ENCODE measurements at places on chromosomes 16 and 17. TPM values are rescaled to one million over a fixed set of nuclear protein-coding genes. Genes with fewer than 3 reads are reported as not detected.

Gene VMP1
- total RNA-seq: 169 TPM

GRCh38 chr16:12252616-12253015 lies 276.1 kb downstream of the SNX29 start:
- H3K4me3 ChIP-seq: no peak overlapping the region
- no peak overlapping the region for H3K27ac ChIP-seq
- H3K27me3 ChIP-seq: no peaks in the 10 kb centered on the region
- H3K36me3 ChIP-seq: no peaks in the 10 kb centered on the region
- H3K4me1 ChIP-seq: no peaks in the 10 kb centered on the region

DNA sequence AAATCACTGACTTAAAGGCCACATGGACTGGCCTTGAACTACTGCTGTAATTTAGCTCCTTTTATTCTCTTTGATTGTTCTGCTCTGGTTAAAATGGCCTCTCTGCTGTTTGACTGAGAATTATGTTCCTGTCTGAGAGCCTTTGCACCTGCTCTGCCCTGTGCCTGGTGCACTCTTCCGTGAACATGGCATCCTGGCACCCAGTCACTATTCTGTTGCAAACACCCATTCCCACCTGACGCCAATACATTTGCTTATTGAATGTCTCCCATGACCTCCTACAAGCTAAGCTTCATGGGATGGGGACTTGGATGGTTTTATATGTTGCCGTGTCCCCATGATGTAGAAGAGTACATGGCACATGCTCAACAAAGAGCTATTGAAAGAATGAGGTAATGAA lies 20.1 kb downstream of the HSD17B2 start:
- H3K27me3 ChIP-seq: no peaks in the 10 kb centered on the region
- no peak for DNase-seq
- H3K4me1 ChIP-seq: peaks cover 14% of the 10 kb centered on the region
- no peak overlapping the region for H3K4me3 ChIP-seq

DNA sequence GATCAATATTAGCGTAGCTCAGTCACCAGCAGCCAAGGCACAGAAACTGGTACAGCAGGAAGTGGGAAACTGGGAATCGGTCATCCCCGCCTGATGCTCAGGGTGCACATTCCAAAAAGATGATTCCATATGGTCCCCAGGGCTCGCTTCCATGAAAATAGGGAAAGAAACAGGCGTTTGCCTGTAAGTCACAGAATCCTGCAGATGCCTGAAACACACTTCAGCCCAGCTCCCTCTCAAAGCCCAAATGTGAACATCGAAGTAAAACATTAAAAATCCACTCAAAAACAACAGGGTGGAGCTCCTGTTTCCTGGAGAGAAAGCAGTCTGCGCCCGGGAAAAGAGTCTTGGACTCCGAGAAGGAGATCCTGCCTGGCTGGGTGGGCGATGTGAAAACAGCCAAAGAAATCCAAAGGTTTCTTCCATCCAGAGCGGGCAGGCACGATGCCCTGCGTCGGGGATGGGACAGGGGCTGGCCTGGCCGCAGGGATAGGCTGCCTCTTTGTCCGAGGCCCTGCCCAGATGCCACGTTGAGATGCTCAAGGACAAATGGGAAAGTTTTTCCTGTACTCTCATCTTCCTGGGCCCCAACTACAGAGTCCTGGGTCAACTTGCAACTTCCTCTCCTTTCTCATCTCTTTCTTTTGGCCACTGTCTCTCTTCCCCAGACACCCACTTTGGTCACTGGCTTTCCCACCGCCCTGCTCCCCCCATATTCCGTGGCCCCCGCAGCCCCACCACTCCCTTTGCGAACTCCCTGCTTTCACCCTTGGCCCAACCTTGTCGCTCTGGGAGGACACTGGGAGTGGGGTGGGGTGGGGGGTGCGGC lies 743 bp downstream of the WIPI1 start:
- H3K4me1 ChIP-seq: peaks cover 44% of the 10 kb centered on the region
- peak overlapping the region; percentile 85 for H3K4me3 ChIP-seq
- peak; percentile 84 for DNase-seq
- H3K36me3 ChIP-seq: peaks cover 15% of the 10 kb centered on the region
- H3K27me3 ChIP-seq: no peaks in the 10 kb centered on the region
- peak overlapping the region; percentile 87 for H3K27ac ChIP-seq

Gene MT1M
- 40.3 TPM for total RNA-seq

Gene ZNF768
- 25.8 TPM for total RNA-seq

DNA sequence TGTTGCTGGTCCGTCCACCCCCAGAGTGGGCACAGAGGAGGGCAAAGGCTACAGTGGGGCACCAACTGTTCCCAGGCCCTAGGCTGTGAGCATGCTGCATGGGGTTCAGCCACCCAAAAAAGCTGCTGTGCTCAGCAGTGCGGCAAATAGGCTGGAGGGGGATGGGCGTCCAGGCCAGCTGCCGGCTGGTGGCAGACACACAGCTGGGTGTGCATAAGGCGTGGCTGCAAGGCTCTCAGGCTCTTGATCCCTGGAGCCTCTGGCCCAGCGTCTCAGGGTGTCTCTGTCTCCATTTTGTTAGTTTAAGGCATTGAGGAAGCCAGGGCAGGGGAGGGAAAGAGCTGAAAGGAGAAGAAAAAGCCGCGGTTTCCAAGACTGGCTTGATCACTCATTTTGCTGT lies 8.8 kb downstream of the RPL19 start:
- H3K27me3 ChIP-seq: peaks cover 6% of the 10 kb centered on the region
- peak overlapping the region; percentile 80 for H3K27ac ChIP-seq
- H3K4me1 ChIP-seq: peaks cover 29% of the 10 kb centered on the region
- peaks cover 14% of the 10 kb centered on the region for H3K36me3 ChIP-seq
- peak overlapping the region; percentile 44 for H3K4me3 ChIP-seq

GRCh38 chr17:79630821-79631639 lies 20.2 kb upstream of the RBFOX3 start:
- peaks cover 23% of the 10 kb centered on the region for H3K27me3 ChIP-seq
- H3K27ac ChIP-seq: no peak overlapping the region
- no peaks in the 10 kb centered on the region for H3K36me3 ChIP-seq
- H3K4me1 ChIP-seq: no peaks in the 10 kb centered on the region

GRCh38 chr17:12548558-12548957 lies 117.1 kb upstream of the MYOCD start:
- H3K4me3 ChIP-seq: no peak overlapping the region
- no peak overlapping the region for H3K27ac ChIP-seq
- no peaks in the 10 kb centered on the region for H3K36me3 ChIP-seq
- no peaks in the 10 kb centered on the region for H3K4me1 ChIP-seq
- H3K27me3 ChIP-seq: no peaks in the 10 kb centered on the region

DNA sequence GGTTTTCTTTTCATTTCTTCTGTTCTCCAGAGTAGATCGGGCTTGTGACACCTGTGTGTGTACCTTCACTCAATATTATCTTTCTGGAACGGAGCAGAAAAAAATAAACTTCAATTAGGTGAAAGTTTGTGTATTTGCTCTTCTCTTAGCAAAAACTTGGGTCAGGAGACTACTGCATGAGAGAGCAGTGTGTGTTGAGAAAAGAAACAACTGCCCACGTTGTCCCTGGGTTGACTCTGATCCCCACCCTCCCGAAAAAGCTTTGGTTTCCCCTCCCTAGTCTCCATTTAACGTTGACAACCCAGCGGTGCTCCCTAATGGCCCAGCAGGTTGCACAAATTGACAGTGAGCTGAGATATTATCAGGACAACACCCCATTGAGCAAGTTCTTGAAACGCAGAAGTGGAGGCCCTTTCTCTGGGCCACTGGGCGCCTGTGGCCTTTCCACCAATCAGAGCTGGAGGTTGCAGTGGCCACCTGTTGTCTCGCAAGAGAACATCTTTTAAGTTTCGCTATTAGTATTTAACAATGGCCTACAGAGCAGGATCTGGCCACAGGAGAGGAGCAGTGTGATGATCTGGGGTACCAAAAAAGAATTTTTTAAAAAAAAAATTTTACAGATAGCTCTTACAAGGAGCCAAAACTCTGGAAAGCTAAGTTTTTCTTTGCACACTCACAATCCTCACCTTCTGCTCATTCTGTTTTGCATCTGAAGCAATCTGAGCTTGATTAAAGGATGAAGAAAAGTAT lies 1.5 kb upstream of the TOX3 start:
- no peaks in the 10 kb centered on the region for H3K36me3 ChIP-seq
- H3K27ac ChIP-seq: no peak overlapping the region
- DNase-seq: no peak

Gene TNFRSF17
- total RNA-seq: 0.41 TPM

Gene KRT14
- not detected for total RNA-seq

DNA sequence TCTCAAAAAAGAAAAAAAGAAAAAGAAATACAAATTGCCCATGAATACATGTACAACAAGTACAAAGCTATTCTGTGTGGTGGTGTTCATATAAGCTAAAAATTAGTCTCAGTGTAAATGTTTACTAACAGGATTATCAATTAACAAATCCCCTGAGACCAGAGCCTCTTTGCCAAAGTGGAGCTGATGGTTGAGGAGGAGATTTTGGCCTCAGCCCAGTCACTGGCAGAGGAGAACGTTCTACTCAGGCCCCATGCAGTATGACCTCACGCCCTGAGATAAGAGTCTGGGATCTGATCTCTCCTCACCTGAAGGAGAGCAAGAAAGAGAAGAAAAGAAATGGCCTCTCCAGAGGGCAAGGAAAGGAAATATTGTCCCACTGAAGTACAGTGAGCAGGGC lies 35.5 kb upstream of the NOL11 start:
- no peak for DNase-seq
- no peaks in the 10 kb centered on the region for H3K27me3 ChIP-seq
- H3K4me3 ChIP-seq: no peak overlapping the region
- H3K4me1 ChIP-seq: no peaks in the 10 kb centered on the region

- H3K4me1 ChIP-seq: no peaks in the 10 kb centered on the region
- no peaks in the 10 kb centered on the region for H3K36me3 ChIP-seq
- peak; percentile 31 for DNase-seq
- no peak overlapping the region for H3K4me3 ChIP-seq
Measured at GRCh38 chr17:79618383-79619067, 7.7 kb upstream of the RBFOX3 start.

DNA sequence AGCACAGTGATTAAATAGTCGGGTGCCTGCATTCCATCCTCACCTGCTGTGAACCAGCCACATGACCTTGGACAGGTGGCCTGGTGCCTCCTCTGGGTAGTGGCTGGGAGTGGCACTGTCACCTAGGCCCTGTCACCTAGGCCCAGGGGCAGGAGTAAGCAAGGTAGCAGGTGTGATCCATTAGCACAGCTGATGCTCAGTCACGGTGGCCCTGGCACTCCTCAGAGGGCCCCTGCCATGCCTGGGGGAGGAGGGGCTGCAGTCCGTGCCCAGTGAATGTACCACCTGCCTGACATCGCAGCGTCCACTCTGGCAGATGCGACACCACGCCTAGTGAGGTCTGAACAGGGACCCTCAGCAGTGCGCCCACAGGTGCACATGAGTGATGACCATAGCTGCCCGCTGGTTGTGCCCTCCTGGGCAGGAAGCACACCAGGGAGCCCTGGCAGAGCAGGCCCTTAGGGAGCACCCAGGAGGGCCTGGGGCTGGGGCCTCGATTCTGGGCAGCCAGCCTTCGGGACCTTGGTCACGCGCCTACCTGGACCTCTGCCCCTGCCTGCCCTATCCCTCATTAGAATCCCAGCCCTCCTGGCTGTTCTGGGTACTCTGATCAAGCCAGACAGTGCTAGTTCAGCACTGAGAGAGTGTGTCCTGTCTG lies 33.1 kb upstream of the CRISPLD2 start:
- no peak for DNase-seq
- no peaks in the 10 kb centered on the region for H3K36me3 ChIP-seq
- H3K27ac ChIP-seq: no peak overlapping the region
- H3K27me3 ChIP-seq: no peaks in the 10 kb centered on the region
- peaks cover 9% of the 10 kb centered on the region for H3K4me1 ChIP-seq

Gene PABPN1L
- total RNA-seq: not detected

- H3K36me3 ChIP-seq: no peaks in the 10 kb centered on the region
- no peaks in the 10 kb centered on the region for H3K27me3 ChIP-seq
- no peak overlapping the region for H3K27ac ChIP-seq
- no peak for DNase-seq
- no peak overlapping the region for H3K4me3 ChIP-seq
Measured at GRCh38 chr16:19771796-19772195, 53.7 kb downstream of the IQCK start.

GRCh38 chr17:58368860-58369213 lies 16.8 kb upstream of the SUPT4H1 start:
- H3K36me3 ChIP-seq: no peaks in the 10 kb centered on the region
- no peak for DNase-seq
- no peak overlapping the region for H3K4me3 ChIP-seq
- H3K27me3 ChIP-seq: no peaks in the 10 kb centered on the region
- H3K4me1 ChIP-seq: no peaks in the 10 kb centered on the region

DNA sequence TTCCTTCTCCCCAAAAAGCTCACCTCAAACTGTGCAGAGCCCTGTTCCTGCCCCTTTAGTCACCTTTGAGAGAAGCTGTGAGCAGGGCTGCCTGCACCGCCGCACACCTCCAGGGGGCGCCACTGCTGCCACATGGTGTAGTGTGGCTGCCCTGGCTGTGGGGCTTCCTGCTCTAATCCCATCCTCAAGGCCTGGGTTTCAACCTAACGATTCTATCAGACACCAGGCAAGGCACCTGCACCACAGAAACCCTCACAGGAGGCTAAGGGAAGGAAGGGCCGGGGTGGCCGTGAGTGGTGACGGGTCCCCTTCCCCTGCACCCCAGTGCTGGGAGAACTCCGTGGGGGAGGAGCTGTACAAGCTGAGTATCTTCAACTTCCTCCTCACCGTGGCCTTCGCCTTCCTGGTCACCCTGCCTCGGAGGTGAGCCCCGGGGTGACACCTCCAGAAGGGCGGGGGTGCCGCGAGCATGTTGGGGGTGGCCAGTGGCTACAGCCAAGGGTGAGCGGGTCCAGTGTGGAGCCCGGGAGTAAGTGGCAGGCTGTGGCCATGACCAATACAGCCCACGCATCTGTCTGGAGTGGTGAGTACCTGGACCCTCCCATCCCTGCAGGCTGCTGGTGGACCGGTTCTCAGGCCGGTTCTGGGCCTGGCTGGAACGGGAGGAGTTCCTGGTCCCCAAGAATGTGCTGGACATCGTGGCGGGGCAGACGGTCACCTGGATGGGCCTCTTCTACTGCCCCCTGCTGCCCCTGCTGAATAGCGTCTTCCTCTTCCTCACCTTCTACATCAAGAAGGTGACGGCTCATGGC lies 7.0 kb downstream of the TMC8 start:
- H3K36me3 ChIP-seq: no peaks in the 10 kb centered on the region
- peaks cover 41% of the 10 kb centered on the region for H3K4me1 ChIP-seq
- H3K27ac ChIP-seq: no peak overlapping the region
- H3K4me3 ChIP-seq: no peak overlapping the region

DNA sequence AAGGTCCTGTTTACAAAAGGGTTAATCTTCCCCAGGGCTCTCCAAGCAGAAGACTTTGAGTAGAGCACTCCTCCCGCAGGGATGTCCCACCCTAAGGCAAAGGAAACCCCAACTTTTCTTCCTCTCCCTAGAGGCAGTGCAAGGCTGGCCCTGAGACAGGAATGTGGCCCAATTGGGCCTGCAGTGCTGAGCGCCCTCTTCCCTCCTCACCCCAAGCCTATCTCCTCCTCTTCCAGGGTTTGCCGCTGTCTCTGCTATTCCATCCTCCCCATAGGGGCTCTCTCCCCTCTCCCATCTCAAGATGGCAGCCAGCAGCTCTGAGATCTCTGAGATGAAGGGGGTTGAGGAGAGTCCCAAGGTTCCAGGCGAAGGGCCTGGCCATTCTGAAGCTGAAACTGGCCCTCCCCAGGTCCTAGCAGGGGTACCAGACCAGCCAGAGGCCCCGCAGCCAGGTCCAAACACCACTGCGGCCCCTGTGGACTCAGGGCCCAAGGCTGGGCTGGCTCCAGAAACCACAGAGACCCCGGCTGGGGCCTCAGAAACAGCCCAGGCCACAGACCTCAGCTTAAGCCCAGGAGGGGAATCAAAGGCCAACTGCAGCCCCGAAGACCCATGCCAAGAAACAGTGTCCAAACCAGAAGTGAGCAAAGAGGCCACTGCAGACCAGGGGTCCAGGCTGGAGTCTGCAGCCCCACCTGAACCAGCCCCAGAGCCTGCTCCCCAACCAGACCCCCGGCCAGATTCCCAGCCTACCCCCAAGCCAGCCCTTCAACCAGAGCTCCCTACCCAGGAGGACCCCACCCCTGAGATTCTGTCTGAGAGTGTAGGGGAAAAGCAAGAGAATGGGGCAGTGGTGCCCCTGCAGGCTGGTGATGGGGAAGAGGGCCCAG lies 1.0 kb downstream of the PRRT2 start:
- H3K27me3 ChIP-seq: no peaks in the 10 kb centered on the region
- H3K27ac ChIP-seq: peak overlapping the region; percentile 17
- peaks cover 24% of the 10 kb centered on the region for H3K36me3 ChIP-seq
